ENCODE measurements at places on chromosomes 6 and 20.

DNA sequence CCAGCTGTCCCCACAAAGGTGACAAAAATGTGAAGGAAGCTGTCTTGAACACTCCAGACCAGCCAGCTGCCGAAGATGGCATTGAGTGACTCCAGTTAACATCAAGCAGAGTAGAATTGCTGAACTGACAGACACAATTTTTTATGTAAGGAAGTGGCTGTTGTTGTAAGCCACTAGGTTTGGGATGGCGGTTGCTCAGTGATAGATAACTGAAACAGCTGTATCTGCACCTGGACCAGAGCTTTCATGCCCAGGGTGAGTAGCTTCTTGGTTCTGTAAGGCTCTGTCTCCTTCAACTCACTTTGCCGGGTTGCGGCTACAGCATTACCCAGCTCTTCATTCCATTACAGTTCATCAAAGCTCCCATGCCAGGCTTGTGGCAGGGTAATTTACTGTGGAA lies 49.7 kb upstream of the DDR1 start:
- DNase-seq, result no peak

GRCh38 chr6:38836585-38836984 lies 121.5 kb downstream of the DNAH8 start:
- DNase-seq, result no peak

GRCh38 chr20:10786678-10787077 lies 112.9 kb upstream of the JAG1 start:
- DNase-seq, result peak; percentile 87

- DNase-seq, result no peak
Observed at GRCh38 chr6:56869346-56869745, 85.6 kb upstream of the BEND6 start.

DNA sequence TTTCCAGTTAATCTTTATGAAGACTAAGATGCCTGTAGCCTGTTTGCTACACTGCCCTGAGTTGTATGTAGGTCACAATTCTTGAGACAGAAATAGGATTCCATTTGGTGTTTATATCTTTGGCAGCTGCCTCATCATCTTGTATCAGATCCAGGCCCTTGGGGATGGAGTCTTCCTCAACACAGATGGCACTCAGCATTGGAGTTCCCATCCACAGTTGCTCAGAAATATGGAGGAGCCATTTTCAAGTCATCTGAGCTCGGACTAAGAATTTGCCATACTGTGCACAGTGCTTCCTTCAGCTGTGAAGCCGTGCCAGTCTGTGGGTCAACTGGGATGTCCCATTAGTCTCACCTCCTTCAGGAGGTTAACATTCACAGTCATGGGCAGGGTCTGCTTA lies 156.6 kb downstream of the ZDHHC14 start:
- DNase-seq, result no peak

DNA sequence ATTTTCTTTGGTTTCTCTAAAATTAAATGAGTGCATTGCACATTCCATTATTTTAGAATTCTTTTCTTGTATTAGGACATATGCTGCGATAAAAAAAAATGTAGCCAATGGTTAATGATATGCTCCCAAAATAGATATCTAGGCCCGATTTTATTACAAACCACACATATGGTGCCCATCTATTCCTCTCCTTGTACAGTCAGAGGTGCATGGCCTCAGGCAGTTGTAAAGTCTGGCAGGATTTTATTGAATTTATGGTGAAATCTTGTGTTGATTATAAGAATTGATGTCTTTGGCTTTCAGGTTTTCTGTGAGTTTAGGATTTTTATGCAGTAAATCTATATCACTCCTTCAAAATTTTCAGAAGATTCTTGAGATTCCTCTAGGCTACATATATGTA lies 192.2 kb downstream of the RFPL4B start:
- no peak for DNase-seq

DNA sequence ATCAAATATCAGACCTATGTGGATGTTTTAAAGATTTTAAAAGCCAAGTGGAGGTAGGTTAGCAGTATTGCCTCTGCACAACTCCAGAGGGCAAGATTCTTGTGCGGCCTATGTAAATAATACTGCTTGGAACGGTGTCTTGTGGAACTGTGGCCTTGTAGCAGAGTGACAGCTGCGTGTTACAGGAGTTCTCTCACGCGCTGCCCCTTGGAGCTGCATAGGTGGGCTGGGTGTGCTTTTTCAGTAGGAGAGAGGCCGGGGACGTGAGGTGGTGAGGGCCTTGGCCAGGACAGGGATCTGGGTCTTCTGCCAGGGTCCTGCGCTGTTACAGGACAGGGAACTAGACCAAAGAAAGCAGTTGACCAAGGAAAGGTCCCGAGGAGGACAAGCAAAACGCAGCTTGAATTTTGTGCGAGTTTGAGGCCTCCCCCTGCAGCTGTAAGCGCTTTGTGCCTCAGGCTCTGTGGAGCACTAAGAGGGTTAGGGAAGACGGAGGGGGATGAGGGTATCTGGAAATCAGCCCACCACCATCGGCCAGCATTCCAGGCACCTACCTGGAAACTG lies 1.5 kb downstream of the TMEM181 start:
- no peak for DNase-seq
